Hematopoietic multipotent progenitor cell (in vitro differentiated cells): ENCODE measurements at places on chromosomes 2 and 18.

- DNase-seq = no peak
Observed at GRCh38 chr18:74310411-74310810, 5.2 kb upstream of the C18orf63 start.

- no peak for DNase-seq
Observed at GRCh38 chr2:5070257-5070656, 621.9 kb upstream of the SOX11 start.

DNA sequence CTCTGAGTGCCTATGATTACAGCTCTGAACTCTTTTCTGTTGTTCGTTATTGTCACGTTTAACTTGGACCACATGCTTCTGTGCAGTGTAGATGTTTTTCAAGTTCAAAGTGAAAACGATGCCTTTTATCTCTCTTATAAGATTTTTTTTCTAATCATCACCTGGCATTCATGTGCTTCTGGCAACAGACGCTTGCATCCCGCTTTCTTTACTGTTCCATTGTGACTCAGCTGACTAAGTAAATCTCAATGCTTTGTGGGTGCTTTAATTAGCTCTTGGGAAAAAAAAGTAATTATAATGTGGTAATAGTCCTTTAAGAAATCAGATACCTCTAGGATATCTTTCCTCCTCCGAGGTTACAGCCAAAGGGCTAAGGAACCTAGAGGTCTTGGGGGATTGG is 31.2 kb upstream of the RMP24 start:
- DNase-seq = no peak

DNA sequence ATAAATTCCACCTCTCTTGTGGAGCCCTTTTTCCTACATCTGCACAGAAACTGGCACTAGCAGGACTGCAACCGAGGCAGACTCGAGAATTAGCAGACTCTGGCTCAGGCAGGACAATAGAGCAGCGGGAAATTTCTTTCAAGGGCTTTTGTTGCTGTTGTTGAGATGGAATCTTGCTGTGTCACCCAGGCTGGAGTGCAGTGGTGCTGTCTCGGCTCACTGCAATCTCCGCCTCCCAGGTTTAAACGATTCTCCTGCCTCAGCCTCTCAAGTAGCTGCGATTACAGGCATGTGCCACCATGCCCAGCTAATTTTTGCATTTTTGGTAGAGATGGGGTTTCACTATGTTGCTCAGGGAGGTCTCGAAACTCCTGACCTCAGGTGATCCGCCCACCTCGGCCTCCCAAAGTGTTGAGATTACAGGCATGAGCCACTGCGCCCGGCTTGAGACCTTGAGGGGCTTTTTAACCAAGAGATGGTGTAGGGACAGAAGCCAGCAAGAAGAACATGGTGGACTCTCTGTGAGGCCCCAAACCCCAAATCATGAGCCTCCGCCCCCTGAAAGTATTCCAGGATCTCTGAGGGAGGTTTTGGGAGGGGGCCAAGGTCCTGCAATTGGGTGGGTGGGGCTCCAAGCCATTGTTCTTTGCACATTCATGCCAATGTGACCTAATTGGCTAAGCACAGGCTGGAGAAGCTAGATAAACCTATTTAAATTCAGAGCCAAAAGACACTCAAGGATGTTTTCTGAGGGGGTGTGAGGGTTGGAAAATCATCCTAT is 68.4 kb upstream of the MSH2 start:
- DNase-seq = no peak
